NT2/D1 (cell line): ENCODE measurements at places on chromosomes 7 and 10.

DNA sequence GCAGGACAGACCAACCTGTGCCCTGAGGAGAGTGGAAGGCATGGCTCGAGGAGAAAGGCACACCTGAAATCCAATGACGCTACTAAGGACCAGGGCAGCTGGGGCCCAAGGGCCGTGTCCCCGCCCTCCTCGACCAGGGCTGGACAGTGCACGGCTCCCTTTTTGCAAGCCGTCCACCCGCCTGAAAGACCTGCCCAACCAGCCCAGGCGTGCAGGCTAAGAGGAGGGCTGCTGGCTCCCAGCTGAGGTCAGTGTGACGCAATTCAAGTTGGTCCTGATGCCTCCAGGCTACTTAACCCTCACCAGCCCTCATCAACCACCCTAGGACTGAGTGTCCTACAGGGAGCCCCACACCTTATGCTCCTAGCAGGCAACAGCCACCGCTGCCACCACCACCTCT lies 69.3 kb downstream of the DLG5 start:
- no peak for DNase-seq

- peak; percentile 11 for DNase-seq
Measured at GRCh38 chr10:27625452-27626211, 120.0 kb downstream of the MKX start.

- DNase-seq, result no peak
Measured at GRCh38 chr7:23106823-23107663, 1.5 kb downstream of the KLHL7 start.

- DNase-seq, result no peak
Measured at GRCh38 chr10:72058989-72059842, 29.1 kb downstream of the SPOCK2 start.

DNA sequence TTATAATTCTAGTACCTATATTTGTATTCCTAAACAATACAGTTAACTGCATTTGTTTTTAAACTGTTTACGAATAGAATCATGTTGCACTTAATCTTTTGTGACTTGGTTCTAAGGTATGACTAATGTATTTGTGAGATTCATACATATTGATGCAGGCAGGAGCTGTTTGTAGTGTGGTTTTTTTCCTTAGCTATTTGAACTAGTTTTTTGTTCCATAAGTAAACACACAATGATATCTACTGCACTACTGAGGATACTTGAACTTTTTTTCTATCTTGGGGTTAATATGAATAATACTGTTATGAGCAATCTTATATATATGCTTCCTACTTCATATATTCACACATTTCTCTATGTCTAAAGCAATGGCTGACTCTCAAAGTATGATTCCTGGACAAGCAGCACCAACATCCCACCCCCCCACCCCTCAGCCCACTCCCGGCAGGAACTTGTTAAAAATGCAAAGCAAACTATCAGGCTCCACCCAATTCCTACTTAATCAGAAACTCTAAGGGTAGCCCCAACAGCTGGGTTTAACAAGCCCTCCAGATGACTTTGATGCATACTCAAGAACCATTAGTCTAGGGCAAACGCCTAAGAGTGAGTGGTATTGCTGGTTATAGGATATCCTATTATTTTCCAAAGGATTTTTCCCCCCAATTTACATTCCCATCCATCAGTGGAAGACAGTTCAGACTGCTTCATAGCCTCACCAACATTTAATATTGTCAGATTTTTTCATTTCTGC lies 25.8 kb downstream of the BRAF start:
- DNase-seq, result no peak

DNA sequence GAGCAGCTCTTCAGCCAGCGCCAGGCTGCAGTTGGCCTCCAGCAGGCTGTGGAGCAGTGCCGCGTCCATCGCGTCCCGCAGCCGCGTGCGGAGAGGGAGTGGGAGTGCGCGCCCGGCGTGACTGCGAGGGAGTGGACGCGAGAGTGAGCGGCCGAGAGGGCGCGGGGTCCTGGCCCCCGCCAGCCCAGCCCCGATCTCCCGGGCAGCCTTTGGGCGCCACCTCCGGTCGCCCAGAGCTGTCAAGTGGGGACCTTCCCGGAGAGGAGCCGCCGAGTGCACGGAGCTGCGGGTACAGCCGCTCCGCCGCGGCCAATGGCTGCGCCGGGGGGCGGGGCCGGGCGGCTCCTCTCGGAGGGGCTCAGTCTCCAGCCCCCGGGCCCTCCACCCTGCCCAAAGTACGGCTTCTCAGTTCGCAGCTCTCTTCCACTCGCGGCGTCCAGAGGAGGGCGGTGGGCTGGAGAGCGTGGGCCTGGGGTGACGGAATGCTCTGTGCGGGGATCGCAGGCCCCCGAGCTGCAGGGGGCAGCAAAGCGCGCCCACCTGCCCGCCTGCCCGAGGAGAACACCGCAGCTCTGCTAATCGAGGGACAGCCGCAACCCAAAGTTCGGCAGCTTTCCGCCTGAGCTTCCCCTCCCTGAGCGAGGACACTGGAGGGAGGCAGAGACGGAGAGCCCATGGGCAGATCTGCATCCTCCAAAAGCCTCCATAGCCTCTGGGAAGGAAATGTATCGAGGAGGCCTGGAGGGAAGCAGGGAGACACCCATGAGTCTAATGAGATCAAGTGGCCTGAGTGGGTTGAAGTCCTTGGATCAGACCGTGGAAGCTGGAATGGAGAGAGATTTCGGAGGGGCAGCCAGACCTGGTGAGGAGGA lies at the start of gene CRHR2:
CRHR2 (minus strand) TSS at position 245 of the 872 bp plus-strand sequence; CDS start at position 69, 176 bp downstream.
- no peak for DNase-seq

- DNase-seq, result no peak
Measured at GRCh38 chr7:74412603-74413002, 41.1 kb upstream of the GTF2IRD1 start.

DNA sequence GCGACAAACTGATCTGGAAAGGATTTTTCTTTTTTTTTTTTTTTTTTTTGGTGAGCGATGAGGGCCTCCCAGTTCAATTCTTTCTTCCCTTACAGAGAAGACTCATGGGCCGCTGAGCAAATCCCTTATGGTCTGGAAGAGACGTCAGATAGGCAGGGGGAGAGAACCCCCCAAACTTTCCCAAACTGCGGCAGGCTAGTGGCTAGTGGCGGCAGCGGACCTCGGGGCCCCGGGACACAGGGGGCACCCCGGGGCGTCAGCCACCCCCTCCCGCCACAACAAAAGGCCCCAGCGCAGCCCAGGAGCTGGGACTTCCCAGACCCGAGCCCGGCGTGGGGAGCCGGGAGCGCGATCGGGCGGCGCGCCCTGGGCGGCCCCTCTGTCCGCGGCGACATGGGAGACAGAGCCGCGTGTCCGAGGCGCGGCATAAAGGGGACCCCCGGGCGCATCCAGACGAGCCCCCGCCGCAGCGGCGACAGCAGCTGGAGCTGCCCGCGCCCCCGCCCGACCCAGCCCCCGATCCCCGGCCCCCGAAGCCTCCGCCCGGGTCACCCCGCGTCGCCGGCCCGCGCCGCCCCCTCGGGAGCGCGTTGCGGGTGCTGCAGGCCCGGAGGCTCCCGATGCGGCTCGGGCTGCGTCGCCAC lies 755 bp downstream of the FAM171A1 start:
- DNase-seq, result no peak

- DNase-seq, result no peak
Measured at GRCh38 chr7:1669064-1669951, 769 bp upstream of the ELFN1 start.

- DNase-seq, result no peak
Measured at GRCh38 chr7:2629746-2630681, 1.8 kb upstream of the TTYH3 start.

DNA sequence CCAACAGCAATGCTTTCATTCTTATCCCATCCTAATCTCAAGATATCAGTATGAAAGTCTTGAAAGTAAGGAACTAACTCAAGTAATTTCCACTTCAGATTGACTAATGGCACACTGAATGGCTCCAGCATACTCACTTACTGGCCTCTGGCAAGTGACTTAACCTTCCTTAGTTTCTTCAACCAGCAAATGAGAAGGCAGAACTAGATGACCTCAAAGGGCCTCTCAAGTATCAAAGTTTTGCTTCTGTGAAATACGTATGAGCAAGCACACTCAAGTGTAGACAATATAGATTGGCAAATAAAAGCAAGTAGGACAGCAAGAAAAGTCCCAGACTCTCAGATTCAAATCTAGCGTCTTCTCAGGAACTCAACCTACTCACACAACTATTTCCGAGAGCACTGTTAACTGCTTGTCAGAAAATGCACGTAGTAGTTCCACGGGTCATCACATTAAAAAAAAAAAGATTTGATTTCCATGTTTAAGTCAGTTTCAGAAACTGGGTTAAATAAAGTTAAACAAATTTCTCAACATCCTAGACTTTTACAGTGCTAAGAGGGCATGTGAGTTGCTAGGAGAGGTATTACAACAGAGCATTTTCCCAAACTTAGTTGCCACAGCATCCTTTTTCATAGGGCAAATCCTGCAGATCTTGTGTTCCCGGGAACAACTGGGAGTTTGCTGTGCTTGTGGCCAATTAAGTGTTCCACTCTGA lies 276.9 kb upstream of the KLF14 start:
- no peak for DNase-seq

- no peak for DNase-seq
Measured at GRCh38 chr7:8714791-8715190, 281.4 kb downstream of the NXPH1 start.

- no peak for DNase-seq
Measured at GRCh38 chr7:138125598-138126111, 49.4 kb downstream of the AKR1D1 start.

DNA sequence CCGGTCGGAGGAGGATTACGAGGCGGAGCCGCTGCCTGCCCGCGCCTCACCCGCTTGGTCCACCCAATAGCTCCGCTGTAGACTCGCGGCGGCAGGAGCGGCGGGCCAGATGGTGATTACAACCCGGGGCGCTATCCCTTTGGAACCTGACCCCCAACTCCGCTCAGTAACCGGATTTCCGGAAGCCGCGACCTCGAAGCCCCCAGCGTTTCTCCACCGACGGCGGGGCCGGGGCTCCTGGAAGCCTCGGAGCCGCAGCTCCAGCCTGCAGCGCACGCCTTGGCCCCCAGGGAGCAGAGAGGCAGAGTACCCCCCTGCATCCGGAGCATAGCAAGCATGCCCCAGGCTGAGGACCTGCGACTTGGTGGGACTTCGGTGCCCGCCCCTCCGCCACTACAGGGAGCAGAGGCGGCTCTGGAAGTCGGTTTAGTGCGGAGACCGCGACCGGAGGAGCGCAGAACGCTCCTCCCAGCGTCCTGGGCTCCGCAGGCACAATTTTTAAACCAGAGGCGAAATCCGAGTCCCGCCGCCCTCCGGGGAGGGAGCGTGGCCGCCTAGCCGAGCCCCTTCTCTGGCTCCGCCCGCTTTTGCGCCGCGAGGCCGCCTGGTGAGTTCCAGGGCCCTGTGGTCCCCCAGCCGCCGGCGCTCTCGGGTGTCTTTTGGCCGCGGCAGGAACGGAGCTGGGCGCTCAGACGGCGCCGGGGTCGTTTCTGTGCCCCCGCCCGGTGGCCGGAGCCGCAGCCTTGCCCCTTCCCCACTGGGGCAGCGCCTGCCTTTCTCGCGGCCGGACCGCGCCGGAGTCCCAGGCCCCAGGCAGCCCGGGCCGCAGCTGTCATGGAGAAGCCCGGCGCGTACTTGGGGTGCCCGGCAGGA lies 28.2 kb upstream of the BMS1 start:
- DNase-seq, result no peak

GRCh38 chr7:47518827-47519226 lies 63.1 kb downstream of the TNS3 start:
- no peak for DNase-seq

DNA sequence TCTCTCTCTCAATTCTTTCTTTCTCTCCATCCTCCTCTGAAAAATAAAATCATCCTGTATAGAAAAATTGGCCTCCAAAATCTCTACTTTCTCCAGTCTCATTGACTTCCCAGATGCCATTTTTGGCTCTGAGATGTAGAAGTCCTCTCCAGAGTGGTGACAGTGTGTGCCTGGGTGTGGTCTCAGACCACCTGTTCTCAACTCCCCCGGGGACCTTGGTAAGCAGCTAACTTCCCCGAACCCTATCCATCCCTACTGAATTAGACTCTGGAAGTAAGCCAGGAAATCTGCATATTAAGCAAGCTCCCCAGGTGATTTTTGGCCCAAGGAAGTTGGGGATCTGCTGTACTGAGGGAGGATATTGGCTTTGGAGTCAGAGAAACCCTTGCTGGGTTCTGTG lies 120.5 kb downstream of the WDR11 start:
- DNase-seq, result no peak
